ENCODE measurements at places on chromosomes 7 and 10.

GRCh38 chr7:112512451-112513210, 31.8 kb downstream of the LSMEM1 start:
- DNase-seq: no peak

GRCh38 chr7:87113077-87113476, 39.2 kb upstream of the DMTF1 start:
- DNase-seq: no peak

DNA sequence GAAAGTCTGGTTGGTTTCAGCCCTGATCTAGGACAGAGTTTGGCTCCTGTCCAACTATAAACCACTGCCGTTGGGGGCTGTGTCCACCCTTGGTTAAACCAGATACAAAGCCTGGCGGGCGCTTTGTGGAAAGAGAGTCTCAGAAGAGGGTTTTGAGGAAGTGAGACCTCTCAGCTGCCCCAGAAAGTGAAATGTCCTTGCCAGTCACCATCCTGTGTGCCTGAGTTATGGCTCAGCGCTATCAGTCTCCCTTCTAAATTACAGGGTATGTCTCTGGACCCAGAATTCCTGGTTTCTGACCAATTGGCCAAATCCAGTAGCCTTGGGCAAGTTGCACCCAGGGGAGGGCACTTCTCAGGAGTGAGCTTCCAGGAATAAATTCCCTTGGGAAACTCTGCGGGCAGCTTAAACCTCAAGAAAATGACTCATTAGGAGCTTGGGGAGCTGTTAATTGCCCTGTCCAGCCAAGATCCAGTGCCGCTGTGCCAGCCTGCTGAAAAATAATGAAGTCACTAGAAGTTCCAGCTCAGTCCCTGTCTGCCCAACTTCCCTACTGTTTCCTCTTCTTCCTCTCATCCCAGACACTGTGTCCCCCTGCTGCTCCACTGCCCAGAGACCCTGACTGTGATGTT, 66.7 kb upstream of the PDZD8 start:
- DNase-seq: peak; percentile 47

GRCh38 chr10:90175161-90175681, 473.8 kb downstream of the KIF20B start:
- DNase-seq: no peak

DNA sequence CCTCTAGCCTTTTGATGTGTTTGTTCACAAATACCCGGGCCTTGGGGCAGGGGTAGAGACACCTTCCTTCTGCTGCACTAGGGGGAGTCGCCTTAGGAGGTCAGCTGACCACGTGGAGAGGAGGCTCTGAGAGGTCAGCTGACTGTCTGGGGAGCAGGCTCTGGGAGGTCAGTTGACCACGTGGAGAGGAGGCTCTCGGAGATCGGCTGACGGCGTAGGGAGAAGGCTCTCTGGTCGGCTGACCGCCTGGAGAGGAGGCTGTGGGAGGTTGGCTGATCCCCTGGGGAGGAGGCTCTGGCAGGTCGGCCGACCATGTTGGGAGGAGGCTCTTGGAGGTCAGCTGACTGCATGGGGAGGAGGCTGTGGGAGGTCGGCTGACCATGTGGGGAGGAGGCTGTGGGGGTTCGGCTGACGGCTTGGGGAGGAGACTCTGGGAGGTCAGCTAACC, 59.6 kb upstream of the LYZL1 start:
- DNase-seq: no peak

- DNase-seq: no peak
Observed at GRCh38 chr10:94052866-94053791, 59.4 kb downstream of the PLCE1 start.

DNA sequence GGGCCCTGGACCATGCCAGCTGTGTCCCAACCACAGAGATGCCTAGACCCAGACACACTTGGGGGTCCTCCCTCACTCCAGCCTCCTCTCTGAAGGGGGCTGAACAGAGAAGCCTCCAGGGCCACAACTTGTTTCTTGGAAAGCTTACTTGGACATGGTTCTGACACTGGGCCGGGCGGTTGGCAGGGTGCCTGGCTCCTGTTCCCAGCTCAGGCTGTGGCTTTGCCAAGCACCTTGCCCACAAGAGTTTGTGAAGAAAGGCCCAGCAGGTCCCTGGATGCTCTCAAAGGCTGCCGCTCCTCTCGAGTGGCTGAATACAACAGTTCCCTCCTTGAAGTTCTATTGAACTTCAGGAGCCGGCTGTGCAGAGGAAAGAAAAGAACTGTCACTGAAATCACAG, 181.6 kb downstream of the PTPN20 start:
- peak; percentile 40 for DNase-seq

All from anterior cingulate cortex (tissue), 58 donors.